Activated CD4-positive, alpha-beta T cell treated with anti-CD3 and anti-CD28 coated beads, Interleukin-2, amount 50 U/mL, for 48 hours (primary cell): ENCODE measurements at places on chromosomes 11 and 22.

DNA sequence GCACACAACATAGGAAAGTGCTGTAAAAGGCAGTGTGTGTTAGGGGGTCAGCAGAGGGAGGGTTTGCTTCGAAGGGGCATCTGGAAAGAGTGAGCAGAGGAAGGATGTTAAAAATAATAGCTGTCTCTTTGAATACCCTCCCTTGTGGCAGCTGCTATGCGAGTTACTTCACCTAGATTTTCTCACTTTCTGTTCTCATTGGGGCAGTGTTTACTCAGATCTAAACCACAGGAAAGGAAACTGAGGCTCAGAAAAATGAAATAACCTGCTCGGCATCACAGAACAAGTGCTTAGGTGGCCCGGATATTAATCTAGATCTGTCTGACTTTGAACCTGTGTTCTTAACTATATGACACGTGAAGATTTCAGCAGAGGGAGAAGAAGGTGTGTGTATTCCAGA is 125.3 kb downstream of the C11orf91 start:
- no peak for DNase-seq

GRCh38 chr11:131677828-131678470 is 307.5 kb downstream of the NTM start:
- no peak for DNase-seq

DNA sequence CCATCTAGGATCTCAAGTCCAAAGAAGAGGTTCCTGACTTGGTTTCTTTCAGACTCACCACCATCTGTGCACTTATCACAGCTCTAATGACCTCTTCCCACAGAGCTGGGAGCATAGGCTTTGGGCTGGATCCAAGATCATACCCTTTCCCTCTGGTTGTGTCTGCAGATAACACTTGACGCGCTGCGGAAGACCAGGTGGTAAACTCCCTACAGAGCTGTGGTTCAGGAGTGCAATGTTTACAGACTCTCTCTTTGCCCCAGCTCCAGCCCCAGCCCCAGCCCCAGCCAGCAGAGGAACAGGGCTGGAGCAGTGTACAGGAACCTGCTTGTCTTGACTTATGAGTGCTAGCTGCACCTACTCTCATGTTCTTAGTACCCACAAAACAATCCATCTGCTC is 274.4 kb upstream of the SYN3 start:
- DNase-seq, result no peak

DNA sequence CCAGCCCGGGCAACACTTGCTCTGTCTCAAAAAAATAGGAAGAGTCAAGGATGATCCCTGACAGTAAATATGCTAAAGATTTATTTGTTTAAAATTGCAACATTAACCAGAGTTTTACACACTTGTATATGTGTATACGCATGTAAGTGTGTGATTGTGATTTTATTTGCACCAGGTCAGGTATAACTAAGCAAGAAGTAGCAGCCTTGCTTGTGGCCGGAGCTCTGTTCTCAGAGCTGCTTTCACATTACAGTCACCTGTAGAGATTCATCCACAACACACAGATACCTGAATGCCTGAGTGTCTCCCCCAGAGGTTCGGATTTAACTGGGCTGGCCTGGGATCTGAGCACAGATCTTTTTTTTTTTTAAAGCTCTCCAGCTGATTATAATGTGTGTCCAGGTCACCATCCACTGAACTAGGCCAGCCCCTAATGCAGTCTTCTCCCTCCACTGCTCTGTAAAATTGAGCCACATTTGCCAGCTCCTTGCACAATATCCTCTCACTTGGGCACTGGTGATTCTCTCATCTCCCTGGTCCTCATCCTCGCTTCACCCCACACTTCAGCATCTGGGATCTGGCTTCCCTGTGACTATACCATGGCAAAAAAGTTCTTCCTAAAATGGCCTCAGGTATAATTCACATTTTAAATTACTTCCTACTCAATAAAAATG is 48.3 kb downstream of the LIF start:
- DNase-seq, result no peak

GRCh38 chr11:97351939-97352338 is 962.1 kb downstream of the JRKL start:
- no peak for DNase-seq

DNA sequence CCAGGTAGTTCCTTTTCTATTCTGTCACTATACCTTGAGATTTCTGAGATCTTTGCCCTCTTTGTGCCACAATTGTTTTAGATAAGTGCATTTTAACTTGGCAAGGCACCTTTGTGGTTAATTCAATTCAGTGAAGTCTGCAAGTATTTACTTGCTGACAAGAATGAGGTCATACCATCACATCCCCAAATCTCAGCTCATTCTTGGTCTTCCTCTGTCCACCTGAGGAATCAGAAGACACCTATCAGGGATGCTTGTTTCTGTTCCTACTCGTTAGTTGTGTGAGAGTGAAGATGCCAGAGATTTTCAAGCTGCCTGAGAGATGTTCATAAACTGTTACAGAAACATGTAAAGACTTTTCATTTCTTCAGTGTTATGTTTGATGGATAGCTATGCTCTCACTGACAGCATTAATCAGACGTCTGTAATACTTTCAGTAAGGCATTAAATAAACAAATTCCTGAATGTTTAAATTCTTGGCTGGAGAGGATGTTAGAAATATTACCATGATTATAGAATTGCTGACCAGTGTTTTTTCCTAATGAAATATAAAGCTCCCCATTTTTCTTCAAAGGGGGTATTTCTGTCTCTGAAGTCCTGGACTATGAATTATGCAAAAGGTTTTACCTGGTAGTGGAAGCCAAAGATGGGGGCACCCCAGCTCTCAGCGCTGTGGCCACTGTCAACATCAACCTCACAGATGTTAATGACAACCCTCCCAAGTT is 135.0 kb upstream of the MTNR1B start:
- DNase-seq, result no peak

DNA sequence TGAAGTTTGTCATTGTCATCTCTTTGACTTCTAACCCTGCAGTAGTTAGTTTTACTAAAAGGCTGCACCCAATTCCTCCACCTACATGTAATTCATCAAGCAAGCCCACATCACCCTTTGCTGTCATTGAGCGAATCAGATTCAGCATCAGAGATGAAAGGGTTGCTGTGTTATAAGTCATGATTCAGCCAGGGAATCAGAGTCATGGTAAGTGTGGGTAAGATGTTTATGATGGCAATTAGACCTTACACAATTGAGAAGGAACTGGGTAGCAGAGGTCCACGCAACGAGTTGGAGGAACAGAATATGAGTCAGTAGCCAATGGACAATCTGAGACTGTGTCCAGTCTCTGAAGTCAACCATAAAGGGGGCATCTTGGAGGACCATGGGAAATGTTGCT is 162.8 kb upstream of the SNX19 start:
- no peak for DNase-seq

DNA sequence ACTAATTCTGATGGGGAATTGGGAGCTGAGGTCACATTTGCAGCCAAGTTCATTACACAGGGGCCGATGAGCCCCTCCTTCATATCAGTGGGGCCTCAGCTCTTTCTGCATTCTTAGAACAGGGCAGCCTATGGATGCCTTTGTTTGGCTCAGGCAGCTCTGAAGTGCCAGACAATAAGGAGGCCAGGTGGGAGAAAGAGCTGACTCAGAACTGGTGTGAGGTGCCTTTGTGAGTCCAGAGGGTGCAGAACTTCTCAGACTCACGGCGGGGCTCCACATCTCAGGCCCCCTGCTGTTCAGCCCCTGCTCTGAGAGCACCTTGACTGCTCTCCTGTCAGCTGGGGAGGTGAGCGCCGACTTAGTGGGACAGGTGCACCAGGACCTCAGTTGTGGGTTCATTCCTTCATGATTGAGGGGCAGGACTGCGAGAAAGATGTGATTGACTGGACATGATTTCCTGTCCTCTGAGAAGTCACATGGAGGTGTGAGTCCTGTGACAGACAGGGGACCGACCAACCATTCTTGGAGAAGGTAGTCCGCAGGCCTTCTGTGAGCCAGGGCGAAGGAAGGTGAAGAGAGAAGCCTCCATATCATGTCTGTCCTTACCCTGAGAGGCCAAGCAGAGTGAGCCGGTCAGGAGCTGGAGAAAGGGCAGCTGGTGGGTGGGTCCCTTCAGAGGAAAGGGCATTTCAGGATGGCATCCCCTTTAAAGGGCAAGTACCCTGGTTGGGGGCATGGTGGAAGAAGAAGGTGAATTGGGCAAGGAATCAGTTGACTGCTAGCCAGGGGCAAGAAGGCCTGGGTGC is 245.0 kb upstream of the TBCEL start:
- DNase-seq, result no peak

DNA sequence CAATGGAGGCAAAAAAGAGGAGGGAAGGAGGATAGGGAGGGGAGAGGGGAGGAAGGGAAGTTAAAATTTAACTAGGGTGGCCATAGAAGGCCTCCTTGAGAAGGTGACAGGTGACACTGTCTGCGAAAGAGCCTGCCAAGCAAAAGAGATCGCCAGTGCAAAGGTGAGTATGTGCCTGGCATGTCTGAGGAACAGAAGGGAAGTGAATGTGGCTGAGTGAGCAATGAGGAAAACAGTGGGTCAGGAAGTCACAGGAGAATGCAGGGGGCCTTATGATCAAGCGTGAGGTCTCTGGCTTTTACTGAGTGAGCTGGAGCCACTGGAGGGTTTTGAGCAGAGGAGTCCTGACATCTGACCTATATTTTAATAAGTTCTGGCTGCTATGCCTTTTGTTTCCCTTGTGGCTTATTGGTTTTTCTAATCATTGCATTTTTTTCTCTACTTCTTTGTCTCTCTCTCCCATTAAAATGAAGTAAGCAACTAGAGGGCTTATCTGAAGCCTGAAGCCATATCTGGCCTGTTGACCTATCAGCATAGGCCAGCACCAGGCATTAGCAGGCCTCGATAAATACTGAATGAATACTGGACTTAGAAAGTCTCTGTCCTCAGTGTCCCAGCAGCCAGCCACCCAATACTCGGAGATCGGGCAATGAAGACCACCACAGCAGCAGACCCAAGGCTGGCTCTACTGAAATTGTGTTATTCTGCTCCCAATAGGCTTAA is 5.6 kb downstream of the AP1B1 start:
- no peak for DNase-seq

DNA sequence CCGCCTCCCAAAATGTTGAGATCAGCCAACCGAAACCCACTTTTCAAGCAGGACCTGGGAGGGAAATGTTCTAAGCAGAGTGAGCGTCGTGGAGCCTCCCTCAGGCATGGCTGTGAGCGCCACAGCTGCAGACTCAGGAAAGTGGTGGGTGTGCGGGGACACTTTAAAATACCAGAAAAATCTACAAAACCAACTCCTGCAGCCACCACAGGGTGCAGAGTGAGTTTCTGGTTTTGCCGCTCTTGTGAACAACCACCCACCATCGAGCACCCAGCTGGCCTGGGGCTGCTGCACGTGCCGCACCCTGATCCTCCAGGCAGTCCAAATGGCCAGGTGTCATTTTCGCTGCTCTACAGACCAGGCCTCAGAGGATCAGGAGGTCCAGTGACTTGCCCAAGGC is 46.9 kb downstream of the CELSR1 start:
- no peak for DNase-seq

DNA sequence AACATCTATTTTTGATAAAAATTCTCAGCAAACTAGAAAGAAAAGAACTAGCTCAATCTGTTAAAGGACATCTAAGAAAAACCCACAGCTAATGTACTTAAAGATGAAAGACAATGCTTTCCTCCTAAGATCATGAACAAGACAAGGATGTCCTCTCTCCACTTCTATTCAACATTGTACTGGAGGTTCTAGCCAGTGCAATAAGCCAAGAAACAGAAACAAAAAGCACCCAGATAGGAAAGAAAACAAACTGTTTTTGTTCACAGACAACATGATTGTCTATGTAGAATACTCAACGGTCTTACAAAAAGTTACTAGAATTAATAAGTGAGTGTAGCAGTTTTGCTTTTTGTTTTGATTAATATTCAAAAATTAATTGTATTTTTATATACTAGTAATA is 7.8 kb downstream of the CD3D start:
- no peak for DNase-seq

DNA sequence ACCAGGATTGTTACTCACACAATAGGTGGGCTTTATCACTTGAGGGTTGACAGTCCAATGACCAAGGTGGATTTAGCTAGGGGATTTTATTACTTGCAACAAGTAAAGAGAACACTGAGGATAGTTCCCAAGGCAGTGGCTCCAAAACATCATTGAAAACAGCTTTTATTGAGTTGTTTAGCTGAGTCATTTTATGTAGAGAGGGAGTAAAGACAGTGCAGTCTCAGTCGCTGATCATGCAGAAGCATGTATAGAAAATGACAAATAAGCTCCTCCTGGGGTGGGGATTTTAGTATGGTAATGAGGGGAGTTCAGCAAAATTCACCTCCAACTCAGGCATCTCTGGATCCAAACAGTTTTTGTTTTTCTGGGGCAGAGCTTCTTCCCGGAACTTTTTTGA is 163.0 kb upstream of the CCDC179 start:
- DNase-seq, result no peak

DNA sequence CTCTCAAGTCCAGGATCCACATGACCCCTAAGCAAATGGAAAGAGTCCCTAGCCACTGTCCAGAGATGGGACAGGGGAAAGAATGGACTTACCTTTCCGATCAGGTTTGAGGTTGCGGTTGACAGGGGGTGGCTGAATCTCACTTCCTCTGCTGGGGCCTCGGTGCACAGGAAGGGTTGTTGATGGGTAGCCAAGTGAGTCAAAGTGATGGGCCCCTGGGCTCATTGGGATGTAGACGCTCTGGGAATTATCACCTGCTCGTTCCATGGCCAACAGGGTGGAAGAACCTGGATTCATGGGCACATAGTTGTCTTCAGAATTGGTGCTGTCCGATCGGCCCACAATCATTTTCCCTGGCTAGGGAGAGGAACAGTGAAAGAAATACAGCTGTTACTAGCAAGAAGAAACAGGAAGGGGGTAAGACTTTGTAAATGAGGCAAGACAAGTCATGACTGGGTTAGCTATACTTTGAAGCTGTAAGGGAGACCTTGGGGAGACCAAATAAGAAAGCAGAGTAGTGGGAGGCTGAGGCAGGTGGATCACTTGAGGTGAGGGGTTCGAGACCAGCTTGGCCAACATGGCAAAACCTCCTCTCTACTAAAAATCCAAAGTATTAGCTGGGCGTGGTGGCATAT is 34.7 kb downstream of the USP35 start:
- no peak for DNase-seq

GRCh38 chr22:44648821-44649565 is 53.0 kb upstream of the PRR5 start:
- DNase-seq, result no peak

DNA sequence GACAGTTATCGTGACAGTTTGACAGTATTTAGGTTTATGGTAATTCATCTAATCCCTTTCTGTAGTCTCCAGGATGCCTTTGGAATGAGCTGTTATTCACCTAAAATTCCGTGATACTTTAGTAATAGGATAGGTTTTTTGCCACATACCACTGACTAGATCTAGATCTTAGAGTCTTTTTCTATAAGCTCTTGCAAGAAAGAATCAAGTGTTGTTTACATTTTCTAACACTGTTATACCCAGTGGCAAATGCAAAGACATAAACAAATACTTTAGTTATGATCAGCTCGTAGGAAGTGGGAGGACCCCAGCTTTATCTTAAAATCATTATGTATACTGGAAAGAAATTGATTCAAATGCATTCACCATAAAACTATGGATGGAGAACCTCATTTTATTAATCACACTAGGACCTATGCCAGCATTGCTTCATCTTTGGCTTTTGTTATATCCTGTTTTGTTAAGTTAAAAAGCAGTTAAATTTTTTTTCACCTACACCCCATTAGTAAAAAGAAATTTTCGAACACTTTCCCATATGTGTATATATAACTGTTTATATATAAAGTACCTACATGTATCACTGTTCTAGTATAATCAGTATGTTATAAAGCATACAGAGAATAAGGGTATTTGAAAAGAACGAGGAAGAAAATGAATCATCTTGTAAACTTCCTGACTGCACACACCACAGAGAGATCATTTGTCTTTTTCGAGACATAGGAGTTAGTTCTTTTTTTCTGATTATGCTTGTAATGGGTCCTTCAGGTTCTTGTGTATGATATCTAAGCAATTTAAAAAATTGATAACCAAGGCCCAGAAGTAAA is 60.9 kb downstream of the PDHX start:
- no peak for DNase-seq
